RWPE1 (cell line): ENCODE measurements at places on chromosomes 16 and 17.
A peak's percentile ranks its signal among the peaks of the same experiment; 100 is the strongest.

DNA sequence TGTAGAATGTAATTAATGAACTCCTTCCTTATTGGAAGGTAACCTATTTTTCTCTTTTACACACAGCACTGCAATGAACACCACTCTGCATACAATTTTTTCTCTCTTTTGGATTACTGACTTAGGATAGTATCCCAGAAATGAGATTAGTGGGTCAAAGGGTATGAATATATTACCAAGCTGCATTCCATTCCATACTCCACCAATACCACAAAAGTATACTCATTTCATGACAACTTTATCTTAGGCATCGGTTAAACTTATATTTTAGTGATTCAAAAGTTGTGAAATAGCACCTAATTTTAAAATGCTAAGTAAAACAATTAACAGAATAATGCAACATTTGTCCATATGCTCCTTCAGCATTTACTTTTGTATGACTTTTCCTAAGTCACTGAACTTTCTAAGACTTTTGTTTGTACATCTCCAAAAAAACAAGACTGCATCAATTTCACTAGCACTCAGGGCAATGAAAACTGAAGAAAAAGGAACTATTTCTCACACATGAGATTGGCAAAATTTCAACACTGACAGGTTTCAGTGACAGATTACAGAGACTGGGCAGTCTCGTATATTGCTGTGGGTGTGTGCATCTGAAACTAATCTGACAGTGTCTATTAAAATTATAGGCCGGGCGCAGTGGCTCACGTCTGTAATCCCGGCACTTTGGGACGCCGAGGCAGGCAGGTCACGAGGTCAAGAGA, 32.1 kb downstream of the HELZ start:
- no peak for DNase-seq

- peak; percentile 47 for DNase-seq
Observed at GRCh38 chr17:81253358-81254131, 14.4 kb downstream of the NDUFAF8 start.

- DNase-seq = no peak
Observed at GRCh38 chr17:39618956-39619785, 7.6 kb upstream of the PPP1R1B start.

GRCh38 chr17:37671824-37672547, 28.7 kb upstream of the DDX52 start:
- DNase-seq = peak; percentile 87

- no peak for DNase-seq
Observed at GRCh38 chr16:11285842-11286241, 4.7 kb upstream of the PRM1 start.

GRCh38 chr17:80949451-80950421, 41.9 kb upstream of the CHMP6 start:
- no peak for DNase-seq

GRCh38 chr16:20938426-20938825, 37.9 kb downstream of the LYRM1 start:
- no peak for DNase-seq

DNA sequence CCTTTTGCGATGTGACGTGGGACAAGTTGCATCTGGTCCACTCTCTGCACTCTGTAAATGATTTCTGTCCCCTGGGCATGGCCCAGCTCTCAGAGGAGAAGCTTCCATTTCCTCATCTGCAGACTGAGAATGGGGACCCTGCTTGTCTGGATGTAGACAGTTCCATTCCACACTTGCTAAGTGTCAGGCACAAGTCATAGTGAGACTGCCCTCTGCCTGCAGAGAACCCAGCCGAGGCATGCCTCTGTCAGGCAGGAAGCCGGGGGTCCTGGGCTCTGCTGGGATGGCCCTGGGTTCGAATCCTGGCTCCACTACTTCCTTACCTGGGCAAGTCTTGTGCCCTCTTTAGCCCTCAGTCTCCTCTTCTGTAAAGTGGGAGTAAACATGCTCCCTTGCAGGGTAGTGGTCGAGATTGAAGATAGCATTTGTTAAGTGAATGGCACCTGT, 4.1 kb downstream of the MAP2K3 start:
- DNase-seq = no peak
